Muscle of leg (tissue), 16 donors: ENCODE measurements at places on chromosomes 6 and 20. TPM values are rescaled to one million over a fixed set of nuclear protein-coding genes. Genes with fewer than 3 reads are reported as not detected.

Gene TSPO2
- 0.22 TPM for total RNA-seq

Gene ENPP5
- 4.7 TPM for total RNA-seq

DNA sequence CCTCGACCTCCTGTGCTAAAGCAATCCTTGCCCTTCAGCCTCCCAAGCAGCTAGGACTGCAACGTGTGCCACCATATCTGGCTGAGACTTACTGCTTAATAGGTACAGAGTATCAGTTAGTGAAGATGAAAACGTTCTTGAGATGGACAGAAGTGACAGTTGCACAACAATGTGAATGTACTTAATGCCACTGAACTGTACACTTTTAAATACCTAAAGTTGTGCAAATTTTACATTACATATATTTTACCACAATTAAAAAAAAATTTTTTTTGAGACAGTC, 25.9 kb downstream of the NUDT3 start:
- H3K27me3 ChIP-seq, result no peaks in the 10 kb centered on the region
- H3K36me3 ChIP-seq, result peaks cover 4% of the 10 kb centered on the region

DNA sequence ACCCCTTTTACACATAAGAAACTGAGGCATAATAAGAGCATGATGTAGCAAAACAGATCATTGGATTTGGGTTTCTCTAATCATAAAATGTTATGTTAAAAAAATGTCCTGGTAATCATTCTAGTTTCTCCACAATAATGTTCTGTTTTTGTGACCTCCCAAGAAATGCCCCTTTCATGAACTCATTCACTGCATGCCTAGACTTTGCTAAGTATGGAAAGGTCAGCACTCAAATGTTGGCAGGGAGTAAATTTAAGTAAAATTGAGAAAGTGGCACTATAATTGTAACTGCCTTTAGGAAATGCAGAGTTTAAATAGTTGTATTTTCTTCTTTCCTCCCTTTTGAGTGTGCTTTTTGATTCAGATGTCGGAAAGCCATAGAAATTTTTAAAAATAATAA, 48.5 kb upstream of the ID4 start:
- DNase-seq, result no peak
- H3K4me1 ChIP-seq, result no peaks in the 10 kb centered on the region
- no peak overlapping the region for H3K27ac ChIP-seq

GRCh38 chr6:150343434-150343833, 25.4 kb upstream of the IYD start:
- no peak overlapping the region for H3K4me3 ChIP-seq
- H3K4me1 ChIP-seq, result no peaks in the 10 kb centered on the region
- H3K36me3 ChIP-seq, result no peaks in the 10 kb centered on the region
- DNase-seq, result no peak
- H3K27me3 ChIP-seq, result no peaks in the 10 kb centered on the region

DNA sequence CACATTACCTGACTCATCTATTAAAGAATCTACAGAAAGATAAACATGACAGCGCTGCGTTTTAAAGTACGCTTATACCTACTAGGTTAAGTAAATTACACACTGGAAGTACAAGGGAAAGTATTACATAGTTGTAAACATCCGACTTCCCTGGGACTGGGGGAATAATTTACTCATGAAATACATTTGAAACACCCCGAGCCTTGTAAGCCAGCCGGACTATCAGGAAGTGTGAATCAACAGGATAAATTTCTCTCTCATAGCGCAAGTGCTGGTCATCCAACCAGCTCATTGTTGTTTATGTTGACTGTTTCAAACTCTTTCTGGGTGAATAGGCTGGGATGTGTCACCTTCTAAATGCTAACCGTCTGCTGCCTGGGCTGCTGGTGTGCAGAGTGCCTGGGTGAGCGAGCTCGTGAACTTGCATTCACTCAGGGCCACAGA, 4.9 kb downstream of the BMP6 start:
- H3K4me3 ChIP-seq, result no peak overlapping the region
- DNase-seq, result no peak
- peaks cover 25% of the 10 kb centered on the region for H3K4me1 ChIP-seq
- H3K27ac ChIP-seq, result no peak overlapping the region
- peaks cover 60% of the 10 kb centered on the region for H3K27me3 ChIP-seq

GRCh38 chr6:3337521-3338350, 79.0 kb downstream of the PSMG4 start:
- H3K27me3 ChIP-seq, result peaks cover 2% of the 10 kb centered on the region
- no peak overlapping the region for H3K4me3 ChIP-seq
- H3K27ac ChIP-seq, result no peak overlapping the region
- DNase-seq, result no peak
- H3K4me1 ChIP-seq, result peaks cover 47% of the 10 kb centered on the region

GRCh38 chr6:55445648-55446204, 118.5 kb downstream of the GFRAL start:
- H3K27me3 ChIP-seq, result no peaks in the 10 kb centered on the region
- no peak overlapping the region for H3K27ac ChIP-seq
- no peak overlapping the region for H3K4me3 ChIP-seq
- peak; percentile 79 for DNase-seq
- H3K4me1 ChIP-seq, result no peaks in the 10 kb centered on the region
- no peaks in the 10 kb centered on the region for H3K36me3 ChIP-seq

GRCh38 chr20:58394801-58395200, 5.8 kb downstream of the VAPB start:
- H3K4me1 ChIP-seq, result peaks cover 21% of the 10 kb centered on the region
- DNase-seq, result no peak
- H3K27me3 ChIP-seq, result no peaks in the 10 kb centered on the region
- no peak overlapping the region for H3K4me3 ChIP-seq
- peaks cover 12% of the 10 kb centered on the region for H3K36me3 ChIP-seq
